ENCODE measurements at places on chromosomes 16 and 17. TPM values are rescaled to one million over a fixed set of nuclear protein-coding genes. Genes with fewer than 3 reads are reported as not detected.

- no peaks in the 10 kb centered on the region for H3K27me3 ChIP-seq
These were observed 42.4 kb downstream of the SYT17 start for GRCh38 chr16:19210280-19210924.

DNA sequence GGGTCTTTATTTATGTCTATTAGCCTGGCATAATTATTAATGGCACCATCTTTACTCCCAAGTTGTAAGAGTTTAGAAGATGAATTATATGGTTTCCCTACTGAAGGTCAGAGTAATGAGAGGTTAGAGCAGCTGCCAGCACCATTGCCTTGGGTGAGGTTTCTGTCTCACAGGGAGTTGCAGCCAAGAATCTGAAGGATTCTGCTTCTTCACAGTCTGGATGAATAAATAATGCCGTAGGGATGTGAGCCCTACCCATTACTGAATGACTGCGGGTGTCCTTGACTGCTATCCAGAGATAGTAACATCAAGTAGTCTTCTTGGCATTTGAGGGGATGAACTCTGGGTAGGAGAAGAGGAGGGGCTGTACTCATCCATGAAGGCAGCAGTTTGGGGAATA is 52.8 kb upstream of the SMIM36 start:
- DNase-seq: no peak
- H3K27me3 ChIP-seq: no peaks in the 10 kb centered on the region
- H3K27ac ChIP-seq: no peak overlapping the region
- peaks cover 8% of the 10 kb centered on the region for H3K4me1 ChIP-seq
- no peak overlapping the region for H3K4me3 ChIP-seq
- no peaks in the 10 kb centered on the region for H3K36me3 ChIP-seq

GRCh38 chr16:62711797-62712196 is 675.6 kb upstream of the CDH8 start:
- no peak overlapping the region for H3K27ac ChIP-seq
- no peak for DNase-seq
- H3K36me3 ChIP-seq: no peaks in the 10 kb centered on the region
- H3K4me1 ChIP-seq: no peaks in the 10 kb centered on the region
- no peak overlapping the region for H3K4me3 ChIP-seq
- H3K27me3 ChIP-seq: no peaks in the 10 kb centered on the region

Gene CRYM
- 1.6 TPM for total RNA-seq

Gene TP53TG3
- not detected for total RNA-seq

Gene ATP1B2
- 1.2 TPM for total RNA-seq
